Stimulated activated CD4-positive, alpha-beta T cell treated with anti-CD3 and anti-CD28 coated beads, TNF-alpha, amount 100 ng/mL, for 1 hour (primary cell): ENCODE measurements at places on chromosomes 1 and 21.

DNA sequence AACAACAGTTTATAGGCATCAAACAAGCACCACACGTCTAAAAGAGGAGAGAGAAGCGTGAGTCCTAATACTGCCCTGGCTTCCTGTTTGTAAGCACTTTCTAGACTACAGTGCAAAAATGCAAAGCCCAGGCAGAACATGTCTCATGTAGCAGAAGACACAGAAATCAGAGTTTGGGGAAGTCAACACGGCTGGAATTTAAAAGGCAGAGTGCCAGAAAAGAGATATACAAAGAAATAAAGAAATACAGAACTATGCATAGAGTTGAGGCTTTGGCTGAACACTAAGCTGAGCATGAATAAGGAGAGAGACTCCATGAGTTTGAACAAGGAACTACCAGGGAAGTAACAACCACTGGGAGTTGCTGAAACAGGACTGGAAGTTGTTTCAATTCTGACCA, 566.6 kb upstream of the NR5A2 start:
- DNase-seq: no peak

GRCh38 chr1:160204526-160205241, 500 bp upstream of the PEA15 start:
- no peak for DNase-seq

DNA sequence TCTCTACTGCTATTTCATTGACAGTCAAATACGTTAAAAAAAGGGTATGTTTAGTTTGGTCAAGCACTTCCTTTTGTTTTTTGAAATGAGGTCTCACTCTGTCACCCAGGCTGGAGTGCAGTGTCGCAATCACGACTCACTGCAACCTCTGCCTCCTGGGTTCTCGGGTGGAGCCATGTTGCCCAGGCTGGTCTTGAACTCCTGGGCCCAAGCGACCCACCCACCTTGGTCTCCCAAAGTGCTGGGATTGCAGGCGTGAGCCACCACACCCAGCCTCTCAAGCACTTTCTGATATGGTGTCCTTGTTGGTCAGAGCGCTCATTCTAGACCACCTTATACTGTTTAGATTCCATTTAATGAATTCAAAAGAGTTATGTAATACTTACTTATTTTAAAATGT, 20.9 kb upstream of the RHBDL2 start:
- no peak for DNase-seq

DNA sequence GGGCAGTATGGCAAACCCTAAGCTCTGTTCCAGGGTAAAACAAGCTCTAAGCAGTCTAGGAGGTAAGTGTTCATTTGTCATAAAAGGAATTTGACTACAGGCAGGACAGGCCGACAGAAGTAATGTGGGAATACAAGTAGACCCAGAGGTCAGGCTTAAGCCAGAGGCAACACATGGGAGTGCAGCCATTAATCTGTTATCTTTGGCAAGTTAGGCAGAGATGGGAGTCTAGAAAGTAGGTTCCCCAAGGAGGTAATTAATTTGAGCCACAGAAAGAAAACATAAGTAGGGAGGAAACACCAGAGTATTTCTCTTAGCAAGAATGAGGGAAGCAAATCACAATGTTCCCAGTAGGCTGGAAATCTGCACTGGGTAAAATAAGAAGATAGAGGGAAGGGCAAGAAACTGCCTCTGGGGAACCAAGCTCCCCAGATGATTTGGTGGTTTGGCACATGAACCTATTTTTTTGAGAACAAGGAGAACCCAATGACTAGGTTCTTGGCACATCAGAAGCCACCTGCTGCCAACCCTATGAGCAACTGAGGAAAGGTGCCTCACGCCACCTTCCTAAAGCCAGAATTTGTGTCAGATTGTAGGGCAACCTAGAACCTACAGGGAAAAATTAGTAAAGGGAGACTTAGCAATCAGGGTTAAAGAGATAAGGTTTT, 636.4 kb upstream of the PLXNA2 start:
- no peak for DNase-seq

- no peak for DNase-seq
Observed at GRCh38 chr1:113147826-113148225, 74.8 kb downstream of the LRIG2 start.

DNA sequence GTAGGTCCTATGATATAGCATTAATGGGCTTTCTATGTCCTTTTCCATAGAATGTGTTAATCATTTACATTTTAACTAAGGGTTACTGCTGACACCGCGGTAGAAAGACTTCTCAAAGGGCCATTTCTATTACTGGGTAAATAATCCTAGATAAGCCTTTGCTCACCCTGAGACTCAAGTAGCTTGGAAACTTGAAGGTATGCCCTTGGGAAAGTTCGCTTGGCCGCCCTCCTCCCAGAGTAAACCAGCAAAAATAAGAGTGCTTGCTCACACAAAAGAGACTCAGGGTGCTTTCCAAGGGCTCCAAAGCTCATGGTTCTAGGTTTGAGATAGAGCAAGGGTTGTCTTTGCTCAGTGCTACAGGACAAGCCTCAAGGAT, 85.8 kb upstream of the TMPRSS2 start:
- no peak for DNase-seq

GRCh38 chr1:917076-917459, 6.7 kb upstream of the SAMD11 start:
- no peak for DNase-seq

DNA sequence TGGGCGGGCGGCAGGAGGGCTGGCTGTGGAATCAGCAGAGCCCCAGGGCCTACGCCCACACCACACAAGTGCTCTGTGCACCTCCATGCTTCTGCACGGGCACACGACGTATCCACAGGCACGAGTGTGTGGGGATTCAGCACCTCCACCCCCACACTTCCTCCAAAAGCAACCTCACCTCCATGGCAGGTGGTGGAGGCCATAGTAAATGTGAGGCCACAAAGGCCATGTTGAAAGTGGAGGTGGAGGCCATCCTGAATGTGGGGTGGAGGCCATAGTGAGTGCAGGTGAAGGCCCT, 125.4 kb upstream of the VAMP3 start:
- DNase-seq: no peak

- DNase-seq: no peak
Observed at GRCh38 chr1:223652436-223652941, 13.0 kb downstream of the CAPN8 start.

GRCh38 chr1:112788561-112788960, 73.4 kb upstream of the PPM1J start:
- DNase-seq: no peak

- DNase-seq: no peak
Observed at GRCh38 chr1:209648931-209649776, 3.1 kb downstream of the LAMB3 start.

DNA sequence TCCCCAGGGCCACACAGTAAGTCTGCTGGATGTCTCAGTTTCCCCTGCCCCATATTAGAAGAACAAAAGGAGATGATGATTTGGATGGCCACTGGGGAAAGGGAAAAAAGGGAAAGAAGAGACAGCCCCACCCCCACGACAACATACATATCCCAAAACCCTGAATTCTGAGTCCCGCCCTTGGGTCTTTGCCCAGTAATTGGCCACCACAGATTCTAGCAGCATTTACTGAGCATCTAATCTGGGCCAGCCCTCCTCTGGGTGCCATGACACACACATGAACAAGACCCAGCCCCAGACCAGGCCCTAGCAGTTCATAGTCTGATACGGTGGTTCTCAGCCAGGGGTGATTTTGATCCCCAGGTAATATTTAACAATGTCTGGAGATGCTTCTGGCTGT, 5.2 kb upstream of the TTC4 start:
- DNase-seq: no peak

GRCh38 chr1:176101951-176102642, 105.0 kb downstream of the COP1 start:
- DNase-seq: no peak

- no peak for DNase-seq
Observed at GRCh38 chr1:241591317-241591716, 48.9 kb downstream of the CHML start.

- no peak for DNase-seq
Observed at GRCh38 chr1:229597877-229598276, 28.0 kb downstream of the TAF5L start.

GRCh38 chr21:28239340-28239739, 753.3 kb downstream of the LTN1 start:
- no peak for DNase-seq

GRCh38 chr1:14849038-14849437, 250.6 kb downstream of the KAZN start:
- DNase-seq: no peak

- no peak for DNase-seq
Observed at GRCh38 chr1:168966636-168967035, 139.9 kb upstream of the ATP1B1 start.

- DNase-seq: no peak
Observed at GRCh38 chr1:59484096-59484495, 187.2 kb downstream of the FGGY start.

GRCh38 chr1:220685879-220686278, 4.3 kb upstream of the C1orf115 start:
- DNase-seq: no peak

DNA sequence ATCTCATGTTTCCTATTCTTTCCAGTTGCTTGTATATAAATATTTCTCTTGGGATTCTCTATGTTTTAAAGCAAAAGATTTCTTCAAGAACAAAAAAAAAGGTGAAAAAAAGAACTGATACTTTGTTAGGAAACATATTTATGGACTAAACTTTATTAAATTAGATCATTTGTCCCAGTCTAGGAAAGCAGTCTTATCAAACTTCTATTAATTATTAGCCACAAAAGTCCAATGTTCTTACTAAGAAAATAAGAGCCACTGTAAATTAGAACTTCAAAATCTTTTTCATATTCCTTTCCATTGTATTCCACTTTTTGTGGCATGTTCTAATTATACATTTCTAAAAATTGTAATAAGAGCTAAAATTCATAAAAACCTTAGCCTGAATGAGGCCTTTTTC, 175.2 kb downstream of the TYW3 start:
- no peak for DNase-seq

- DNase-seq: no peak
Observed at GRCh38 chr21:31162079-31162699, 123.9 kb upstream of the KRTAP19-8 start.

GRCh38 chr1:212260557-212261355, 24.5 kb upstream of the PPP2R5A start:
- no peak for DNase-seq
